ENCODE measurements at places on chromosomes 2 and 18.

DNA sequence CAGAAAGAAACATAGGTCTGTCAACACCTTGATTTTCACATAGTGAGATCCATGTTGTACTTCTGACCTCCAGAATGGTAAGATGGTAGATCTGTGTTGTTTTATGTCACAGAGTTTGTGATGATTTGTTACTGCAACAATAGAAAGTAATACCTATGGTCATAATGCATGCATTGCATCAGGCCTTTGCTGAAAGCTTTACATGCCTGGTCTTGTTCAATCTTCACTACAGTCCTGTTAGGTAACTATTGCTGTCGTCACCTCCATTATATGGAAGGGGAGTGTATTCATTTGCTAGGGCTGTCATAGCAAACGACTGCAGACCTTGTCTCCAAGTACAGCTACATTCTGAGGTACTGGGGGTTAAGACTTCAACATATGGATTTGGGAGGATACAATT is 243.5 kb downstream of the ANAPC1 start:
- no peak for DNase-seq

DNA sequence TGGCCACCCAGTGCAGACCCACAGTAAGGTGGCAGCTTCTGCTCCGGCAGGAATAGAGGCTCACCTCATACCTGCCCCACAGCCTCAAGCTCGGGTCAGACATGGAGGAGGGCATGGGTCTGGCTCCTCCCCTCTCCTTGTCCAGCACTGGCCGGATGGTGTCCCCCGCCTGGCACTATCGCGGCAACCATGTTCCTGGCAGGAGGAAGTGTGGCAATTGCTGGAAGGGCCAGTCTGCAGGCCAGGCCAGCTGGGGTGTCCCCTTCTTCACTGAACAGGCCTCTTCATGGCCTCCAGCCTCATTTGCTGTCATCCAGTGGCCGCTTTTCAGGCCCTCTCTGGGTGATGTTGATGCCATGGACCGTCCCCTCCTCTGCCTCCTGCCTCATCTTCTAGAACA is 41.4 kb upstream of the SMAD7 start:
- DNase-seq, result no peak

- no peak for DNase-seq
Observed at GRCh38 chr2:144886862-144887261, 366.9 kb upstream of the ZEB2 start.

- no peak for DNase-seq
Observed at GRCh38 chr2:227748079-227748478, 2.4 kb downstream of the SCYGR8 start.

DNA sequence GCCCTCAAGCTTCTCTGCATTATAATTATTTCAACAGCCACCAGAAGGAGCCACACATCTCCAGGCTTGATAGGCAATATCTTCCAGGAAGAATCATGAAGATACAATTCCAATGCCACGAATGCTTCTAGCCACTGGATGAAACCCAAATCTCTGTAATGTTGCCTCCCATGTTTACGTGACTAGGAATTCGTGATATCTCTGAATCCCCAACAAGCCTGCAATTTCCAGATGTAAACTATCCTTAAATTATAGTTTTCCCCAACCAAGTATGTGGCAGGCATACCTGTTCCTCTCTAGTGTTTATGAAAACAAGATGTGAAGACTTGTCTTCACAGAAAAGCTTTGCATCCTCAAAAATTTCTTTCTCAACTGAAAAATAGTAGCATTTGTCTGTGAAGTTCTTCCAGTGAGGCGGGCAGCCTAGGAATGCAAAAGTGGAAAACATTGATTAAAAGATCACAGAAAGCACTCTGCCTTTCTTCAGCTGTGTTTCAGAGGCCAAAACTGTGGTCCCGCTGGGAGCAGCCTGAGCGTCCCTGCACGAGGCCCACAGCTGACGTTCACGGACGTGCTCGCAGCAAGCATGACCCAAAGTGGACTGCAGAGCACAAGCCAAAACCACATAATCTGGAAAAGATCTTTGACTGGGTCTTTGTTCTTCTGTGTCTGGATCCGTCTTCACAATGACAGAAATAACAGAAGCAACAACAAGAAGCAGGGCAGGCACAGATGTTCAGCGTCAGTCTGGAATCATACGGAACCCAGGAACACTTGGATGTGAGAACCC is 65.1 kb upstream of the THOC1 start:
- DNase-seq, result no peak

- DNase-seq, result no peak
Observed at GRCh38 chr2:85018049-85018447, 47.1 kb downstream of the KCMF1 start.

DNA sequence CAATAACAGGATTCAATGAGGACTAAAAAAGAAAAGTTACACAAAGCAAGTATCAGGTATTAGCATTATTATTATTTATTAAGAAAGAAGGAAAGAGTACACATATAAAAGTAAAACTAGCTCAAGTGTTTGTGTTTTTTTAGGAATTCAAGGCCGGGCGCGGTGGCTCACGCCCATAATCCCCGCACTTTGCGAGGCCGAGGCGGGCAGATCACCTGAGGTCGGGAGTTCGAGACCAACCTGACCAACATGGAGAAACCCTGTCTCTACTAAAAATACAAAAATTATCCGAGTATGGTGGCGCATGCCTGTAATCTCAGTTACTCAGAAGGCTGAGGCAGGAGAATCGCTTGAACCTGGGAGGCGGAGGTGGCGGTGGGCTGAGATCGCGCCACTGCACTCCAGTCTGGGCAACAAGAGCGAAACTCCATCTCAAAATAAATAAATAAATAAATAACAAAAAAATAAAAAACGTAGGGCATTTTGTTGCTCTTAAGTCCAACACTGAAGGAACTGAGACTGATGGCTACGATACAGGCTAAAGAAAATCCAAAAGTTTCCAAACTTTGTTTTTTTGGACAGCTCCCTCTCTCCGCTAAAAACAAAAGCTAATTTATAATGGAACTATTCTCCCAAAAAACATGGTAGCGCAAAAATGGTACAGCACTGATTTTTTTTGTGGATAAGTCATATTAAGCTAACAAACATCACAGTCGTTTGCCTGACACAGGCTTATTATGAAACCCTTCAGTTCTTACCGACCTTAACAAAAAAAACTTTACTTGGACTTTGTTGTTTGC is 1.7 kb downstream of the TRAPPC8 start:
- no peak for DNase-seq

DNA sequence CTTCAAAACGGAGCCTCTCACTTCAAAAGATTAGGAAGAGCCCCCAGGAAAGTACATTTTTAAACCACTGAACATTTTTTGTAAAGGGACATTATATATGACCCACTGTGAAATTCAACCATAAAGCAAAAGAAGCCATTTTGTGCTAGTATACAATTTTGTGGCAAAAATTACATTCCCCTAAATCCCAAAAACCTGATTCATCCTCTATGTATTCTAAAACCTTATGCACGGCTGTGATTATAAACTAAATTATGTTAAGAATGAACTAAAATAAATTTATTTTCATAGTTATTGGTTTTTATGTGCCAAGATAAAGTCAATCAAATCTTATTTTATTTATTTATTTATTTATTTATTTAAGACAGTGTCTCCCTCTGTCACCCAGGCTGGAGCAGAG is 48.5 kb downstream of the RTN4 start:
- no peak for DNase-seq

GRCh38 chr18:37552286-37552685 is 13.3 kb downstream of the CELF4 start:
- DNase-seq, result no peak

GRCh38 chr2:163312713-163313112 is 423.1 kb downstream of the FIGN start:
- no peak for DNase-seq

GRCh38 chr2:22281033-22281432 is 1103.9 kb upstream of the KLHL29 start:
- DNase-seq, result no peak

GRCh38 chr2:75195076-75195691 is 4.1 kb downstream of the TACR1 start:
- no peak for DNase-seq

DNA sequence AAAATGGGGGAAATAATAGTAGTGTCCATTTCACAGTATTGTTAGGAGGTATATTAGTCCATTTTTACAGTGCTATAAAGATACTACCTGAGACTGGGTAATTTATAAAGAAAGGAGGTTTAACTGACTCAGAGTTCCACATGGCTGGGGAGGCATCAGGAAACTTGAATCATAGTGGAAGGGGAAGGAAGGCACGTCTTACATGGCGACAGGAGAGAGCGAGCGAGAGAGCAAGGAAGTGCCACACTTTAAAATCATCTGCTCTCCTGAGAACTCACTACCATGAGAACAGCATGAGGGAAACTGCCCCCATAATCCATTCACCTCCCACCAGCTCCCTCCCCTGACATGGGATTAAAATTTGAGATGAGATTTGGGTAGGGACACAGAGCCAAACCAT is 23.4 kb downstream of the MGAT5 start:
- no peak for DNase-seq

DNA sequence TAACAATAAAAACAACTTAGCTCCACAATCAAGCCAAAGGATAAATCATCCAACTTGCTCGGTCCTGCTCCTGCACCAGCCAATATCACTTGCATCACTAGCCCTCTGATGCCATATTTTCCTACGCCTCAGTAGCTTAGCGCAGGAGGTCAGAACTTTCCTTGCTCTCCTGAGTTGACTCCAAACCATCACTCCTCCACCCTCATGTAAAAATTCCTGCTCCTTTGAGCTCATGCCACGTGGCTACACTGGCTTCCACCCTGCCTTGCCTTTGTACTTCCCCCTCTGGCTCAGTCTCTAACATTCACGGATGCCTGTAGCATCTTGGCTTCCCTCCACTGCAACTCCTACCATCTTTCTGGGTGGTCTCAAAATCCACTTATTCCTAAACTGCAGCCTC is 25.2 kb downstream of the AAK1 start:
- no peak for DNase-seq

- no peak for DNase-seq
Observed at GRCh38 chr18:46754188-46754587, 2.7 kb downstream of the ST8SIA5 start.

DNA sequence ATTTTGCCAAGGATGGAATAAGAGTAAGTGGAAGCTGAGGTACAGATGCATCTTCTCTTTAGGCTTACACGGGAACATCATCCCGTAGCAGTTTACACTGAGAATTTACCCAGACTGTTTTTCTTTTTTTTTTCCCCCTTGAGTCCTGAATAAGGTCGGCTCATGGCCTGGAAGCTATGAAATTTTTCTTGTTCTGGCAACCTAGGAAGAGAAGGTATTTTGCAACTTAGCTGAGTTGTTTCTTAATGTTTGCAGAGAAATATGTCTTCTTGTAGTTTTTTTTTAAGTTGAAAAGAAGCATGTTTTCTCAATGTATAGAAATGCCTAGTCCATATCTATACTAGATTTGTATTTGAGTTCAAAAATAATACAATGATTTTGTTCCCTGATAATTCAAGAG is 712.5 kb downstream of the TDRD15 start:
- no peak for DNase-seq

- no peak for DNase-seq
Observed at GRCh38 chr18:62655520-62656219, 59.7 kb upstream of the PHLPP1 start.

- no peak for DNase-seq
Observed at GRCh38 chr2:101962309-101962708, 29.5 kb upstream of the IL1R2 start.

DNA sequence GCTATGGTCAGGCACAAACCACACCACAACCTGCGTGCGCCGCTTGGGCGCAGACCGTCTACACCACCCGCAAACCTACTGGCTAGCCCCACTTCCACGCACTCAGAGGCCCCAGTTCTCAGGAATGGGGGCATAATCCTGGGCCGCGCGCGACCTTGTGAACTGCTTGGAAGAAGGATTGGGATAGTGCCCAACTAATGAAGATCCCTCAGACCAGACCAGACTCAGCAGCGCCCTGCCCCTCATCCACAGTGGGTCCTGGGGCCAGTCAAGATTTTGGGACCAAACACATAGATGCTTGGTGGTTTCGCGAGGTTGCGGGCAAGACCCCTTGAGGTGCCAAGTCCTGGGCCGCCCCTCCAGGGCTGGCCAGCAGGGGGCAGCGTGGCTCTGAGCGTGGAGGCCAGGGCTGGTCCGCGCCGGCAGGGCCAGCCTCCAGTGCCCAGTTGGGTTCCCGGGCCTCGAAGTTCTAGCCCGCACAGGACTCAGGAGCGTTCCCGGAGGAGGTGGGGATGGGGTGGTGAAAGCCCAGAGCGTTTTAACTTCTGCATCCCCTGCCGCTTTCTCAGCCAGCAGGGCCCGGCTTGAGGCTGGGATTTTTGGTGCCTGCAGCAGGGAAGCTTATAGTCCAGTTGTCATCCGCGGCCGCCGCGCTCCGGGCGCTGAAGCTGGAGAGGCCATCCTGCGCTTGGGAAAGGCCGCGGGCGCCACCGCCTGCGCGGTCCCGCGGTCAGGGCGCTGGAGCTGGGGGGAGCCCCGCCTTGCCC is 8.3 kb downstream of the OSR1 start:
- DNase-seq, result no peak

- DNase-seq, result no peak
Observed at GRCh38 chr2:88115825-88116518, 11.9 kb downstream of the FABP1 start.

- no peak for DNase-seq
Observed at GRCh38 chr2:229675569-229675968, 38.8 kb downstream of the DNER start.

DNA sequence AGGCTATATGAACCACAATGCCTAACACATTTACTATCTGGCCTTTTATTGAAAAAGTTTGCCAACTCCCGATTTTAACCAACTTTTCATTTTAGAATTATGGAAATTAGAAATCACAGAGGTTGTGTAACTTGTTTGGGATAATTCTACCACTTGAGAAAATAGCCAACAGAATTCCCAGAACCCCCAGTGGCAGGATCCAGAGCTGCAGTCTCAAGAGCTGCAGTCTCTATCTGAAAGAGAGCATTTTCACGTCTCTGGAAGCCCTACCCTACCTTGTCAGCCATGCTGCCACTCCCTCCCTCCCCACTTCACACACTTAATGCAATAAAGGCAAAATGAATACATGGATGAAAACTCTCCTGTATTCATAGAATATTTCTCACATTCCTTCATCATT is 23.4 kb upstream of the TSPYL6 start:
- no peak for DNase-seq

DNA sequence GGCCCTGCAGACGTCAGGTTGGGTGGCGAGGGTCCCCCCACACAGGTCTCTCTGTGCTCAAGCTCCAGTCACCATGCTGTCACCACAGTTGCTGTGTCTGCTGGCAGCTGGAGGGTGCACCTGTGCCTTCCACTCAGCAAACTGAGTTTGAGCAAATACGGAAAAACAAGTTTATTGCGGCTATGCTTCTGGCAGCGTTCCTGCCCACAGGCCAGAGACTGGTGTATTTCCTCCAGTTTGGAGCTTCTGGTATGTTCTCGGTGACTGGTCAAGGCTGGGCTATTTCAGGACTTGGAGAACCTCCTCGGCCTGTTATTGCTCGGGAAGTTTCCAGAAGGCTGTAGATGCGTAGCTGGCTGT is 132.6 kb downstream of the SEPTIN10 start:
- DNase-seq, result no peak

DNA sequence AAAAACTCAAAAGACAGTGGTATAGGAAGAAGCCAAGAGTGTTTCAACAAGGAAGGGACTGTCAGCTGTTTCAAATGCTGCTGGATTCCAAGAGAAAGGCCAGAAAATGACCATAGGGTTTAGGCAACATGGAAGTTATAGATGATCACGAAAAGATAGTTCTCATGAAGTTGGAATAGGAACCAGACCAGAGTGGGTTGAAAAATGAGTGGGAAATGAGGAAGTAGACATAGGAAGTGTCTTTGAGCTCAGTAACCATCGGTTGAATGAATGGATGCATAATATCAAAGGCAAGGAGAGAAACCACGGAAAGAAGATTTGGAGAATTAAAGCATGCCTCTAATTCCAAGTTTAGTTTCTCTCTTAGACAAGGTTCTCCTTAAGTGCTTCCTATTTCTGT is 1.3 kb downstream of the NCAPH start:
- DNase-seq, result no peak
